ENCODE measurements at places on chromosomes 3 and 15.

- no peak for DNase-seq
Observed at GRCh38 chr3:149833241-149833640, 20.2 kb downstream of the RNF13 start.

- no peak for DNase-seq
Observed at GRCh38 chr15:25368850-25369249, 70.0 kb downstream of the UBE3A start.

GRCh38 chr15:21260966-21261395, 179.3 kb downstream of the POTEB3 start:
- DNase-seq: no peak

DNA sequence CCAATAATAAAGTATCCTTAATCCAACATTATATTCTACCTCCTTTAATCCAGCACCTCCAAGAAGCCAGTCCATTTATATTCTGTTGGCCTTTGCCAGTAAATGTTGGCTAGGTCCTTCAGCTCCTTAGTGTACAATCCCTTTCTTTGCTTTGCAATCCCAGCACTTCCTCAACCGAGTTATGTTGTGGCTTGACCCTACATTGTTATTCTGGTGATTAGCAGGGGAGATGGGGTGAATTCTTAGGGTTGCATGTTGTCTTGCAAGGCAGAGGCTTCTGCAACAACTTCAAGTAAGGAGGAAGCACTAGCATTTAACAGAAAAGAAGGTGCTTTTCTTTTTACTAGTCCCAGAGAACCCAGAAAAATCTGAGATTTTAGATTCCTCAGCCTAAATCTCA, 127.2 kb downstream of the CD47 start:
- DNase-seq: no peak

- DNase-seq: no peak
Observed at GRCh38 chr3:127304121-127304744, 16.4 kb upstream of the PRR20G start.

DNA sequence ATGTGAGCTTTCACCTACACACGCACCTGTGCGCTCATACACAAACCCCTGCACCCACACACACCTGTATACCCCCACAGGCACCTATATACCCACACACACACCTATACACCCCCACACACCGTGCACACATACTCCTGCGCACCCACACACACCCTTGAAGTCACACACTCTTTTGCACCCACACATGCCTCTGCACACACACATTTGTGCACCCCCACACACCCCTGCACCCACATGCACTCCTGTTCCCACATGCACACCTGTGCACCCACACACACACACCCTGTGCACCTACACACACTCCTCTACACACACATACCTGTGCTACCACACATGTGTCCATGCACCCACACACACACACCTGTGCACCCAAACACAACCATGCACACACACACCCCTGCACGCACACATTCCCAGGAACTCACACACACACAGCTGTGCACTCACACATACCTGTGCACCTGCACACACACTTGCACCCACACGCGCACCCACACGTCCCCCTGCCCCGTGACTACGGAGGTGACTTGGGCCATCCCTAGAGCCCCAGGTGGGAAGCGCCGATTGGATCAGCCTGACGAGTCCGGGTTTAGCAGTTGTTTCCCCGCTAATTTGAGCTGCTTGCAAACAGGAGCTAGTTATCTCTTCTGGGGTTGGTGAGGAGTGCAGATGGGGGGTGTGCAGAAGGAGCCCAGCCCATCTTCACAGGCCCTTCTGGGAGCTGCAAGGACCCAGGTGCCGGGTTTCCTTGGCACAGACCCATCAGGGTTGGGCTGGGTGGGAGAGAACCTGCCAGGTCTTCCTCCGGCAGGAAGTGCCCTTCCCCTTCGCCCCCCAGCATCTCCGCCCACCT, 97.8 kb downstream of the CHSY1 start:
- no peak for DNase-seq

GRCh38 chr3:60055765-60056164, 1005.9 kb upstream of the CFAP20DC start:
- no peak for DNase-seq

DNA sequence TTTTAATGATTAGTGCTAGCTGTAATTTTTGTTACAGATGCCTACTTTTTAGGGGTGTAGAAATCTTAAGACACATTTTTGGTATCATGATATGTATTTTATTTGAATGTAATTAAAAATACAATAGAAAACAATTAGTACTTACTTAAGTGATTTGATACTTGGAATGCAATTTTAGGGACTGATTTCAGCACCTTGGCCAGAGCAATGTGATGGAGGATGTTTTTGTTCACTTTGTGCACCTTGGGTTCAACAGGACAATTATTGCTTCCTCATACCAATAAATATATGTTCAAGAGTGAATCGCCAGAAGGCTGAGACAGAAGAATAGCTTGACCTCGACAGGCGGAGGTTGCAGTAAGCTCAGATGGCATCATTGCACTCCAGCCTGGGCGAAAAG, 22.3 kb downstream of the GMNC start:
- DNase-seq: no peak

- DNase-seq: no peak
Observed at GRCh38 chr3:97705764-97706163, 58.8 kb upstream of the ARL6 start.

GRCh38 chr3:188869628-188870027, 302.1 kb upstream of the TPRG1 start:
- no peak for DNase-seq

GRCh38 chr15:68781766-68782588, 38.7 kb downstream of the ANP32A start:
- peak; percentile 27 for DNase-seq

DNA sequence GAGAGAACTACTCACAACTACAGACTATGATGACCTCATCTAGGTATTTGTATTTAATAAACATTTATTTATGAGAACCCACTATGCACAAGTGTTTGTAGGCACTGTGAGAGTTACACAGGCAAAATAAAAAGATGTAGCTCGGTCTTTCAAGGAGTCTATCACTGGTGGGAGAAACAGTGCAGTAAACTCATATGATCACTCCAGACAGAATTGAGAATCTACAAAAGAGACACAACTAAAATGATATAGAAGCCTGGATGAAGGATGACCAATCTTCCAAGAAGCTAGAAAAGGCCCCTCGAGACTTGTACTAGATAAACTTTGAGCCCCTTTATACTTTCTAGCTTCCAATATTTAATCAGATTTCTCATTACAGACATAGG, 70.2 kb upstream of the ZBTB20 start:
- no peak for DNase-seq

GRCh38 chr3:8524656-8525399, 23.2 kb downstream of the LMCD1 start:
- no peak for DNase-seq

DNA sequence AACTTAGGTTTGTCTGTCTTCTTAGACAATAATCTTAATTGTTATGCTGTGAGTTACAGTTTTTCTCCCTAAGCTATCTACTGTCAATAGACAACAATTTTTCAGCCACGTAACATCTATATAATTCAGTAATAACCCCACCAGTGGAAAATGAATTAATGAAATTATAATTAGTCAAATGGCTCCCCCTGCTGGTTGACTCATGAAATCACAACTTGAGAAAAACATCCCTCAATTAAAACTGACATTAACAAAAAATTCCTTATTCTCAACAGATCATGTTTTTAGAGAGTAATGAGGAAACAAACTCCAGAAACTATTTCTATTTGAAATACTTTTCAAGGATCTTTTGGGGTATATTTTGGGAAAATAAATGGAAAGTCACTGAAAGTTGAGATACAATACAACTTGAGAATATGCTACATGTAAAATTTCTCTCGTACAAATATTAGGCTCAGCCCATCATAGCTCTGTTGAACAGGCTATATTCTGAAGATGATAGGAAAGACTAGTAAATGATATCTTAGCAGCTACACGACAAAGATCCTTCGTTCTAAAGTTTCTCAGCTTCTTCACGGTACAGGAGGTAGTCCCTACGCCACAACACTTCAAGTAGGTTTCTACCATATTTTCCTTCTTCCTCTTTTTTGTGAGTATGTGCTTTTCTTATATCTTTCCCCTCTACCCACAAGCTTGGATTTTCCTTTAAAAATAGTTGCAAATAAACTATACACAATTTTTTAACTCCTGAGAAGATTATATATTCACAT, 20.7 kb downstream of the PPP1R2 start:
- DNase-seq: no peak
